ENCODE measurements at places on chromosomes 1 and 21.

DNA sequence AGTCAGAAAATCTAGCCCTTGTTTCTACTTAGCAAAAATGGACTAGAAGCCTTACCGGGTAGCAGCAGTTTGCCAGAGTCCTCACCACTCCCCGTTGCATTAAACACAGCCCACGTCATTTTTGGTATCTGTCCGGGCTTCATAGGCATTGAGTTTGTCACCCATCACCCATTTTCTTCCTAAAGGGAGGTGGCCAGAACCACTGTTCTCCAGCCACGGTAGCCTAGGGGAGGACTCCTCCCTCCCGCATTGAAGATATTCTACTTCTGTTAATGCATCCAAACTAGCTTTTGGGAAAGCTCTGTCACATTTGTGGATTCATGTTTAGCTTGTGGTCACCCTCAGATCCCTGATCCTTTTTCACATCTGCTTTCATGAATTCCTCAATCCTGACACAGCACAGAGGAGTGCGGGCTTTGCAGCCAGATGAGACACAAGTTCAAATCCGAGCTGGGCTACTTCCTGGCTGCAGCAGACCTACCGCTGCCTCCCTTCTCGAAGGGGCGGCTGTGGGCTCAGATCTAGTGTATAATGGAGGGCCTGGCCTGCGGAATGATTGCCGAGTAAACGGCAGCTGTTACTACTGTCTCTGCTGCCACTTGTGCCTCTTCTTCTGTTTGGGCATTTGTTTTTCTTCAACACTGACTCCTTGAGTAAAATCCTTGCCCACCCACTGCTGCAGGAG is 63.2 kb upstream of the EFHD2 start:
- DNase-seq: no peak

GRCh38 chr21:37176716-37177115 is 90.4 kb downstream of the VPS26C start:
- no peak for DNase-seq

DNA sequence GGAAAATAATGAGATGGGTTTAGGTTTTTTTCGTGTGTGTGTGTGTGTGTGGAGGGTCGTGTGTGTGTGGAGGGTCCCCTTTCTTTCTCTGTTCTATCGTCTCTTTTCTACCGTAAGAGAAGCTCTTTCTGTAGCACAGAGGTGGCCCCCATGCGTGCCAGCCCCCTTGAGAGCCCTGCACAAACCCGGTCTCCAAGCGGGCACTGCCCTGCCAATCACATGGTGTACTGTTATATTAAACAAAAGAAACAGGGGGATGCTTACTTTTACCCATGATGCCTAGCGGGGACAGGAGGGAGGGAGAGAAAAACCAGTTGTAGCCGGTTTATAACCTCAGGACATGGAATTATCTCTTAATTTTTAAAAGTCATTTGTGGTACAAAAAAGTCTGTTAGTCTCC is 41.0 kb downstream of the GATAD2B start:
- peak; percentile 25 for DNase-seq

DNA sequence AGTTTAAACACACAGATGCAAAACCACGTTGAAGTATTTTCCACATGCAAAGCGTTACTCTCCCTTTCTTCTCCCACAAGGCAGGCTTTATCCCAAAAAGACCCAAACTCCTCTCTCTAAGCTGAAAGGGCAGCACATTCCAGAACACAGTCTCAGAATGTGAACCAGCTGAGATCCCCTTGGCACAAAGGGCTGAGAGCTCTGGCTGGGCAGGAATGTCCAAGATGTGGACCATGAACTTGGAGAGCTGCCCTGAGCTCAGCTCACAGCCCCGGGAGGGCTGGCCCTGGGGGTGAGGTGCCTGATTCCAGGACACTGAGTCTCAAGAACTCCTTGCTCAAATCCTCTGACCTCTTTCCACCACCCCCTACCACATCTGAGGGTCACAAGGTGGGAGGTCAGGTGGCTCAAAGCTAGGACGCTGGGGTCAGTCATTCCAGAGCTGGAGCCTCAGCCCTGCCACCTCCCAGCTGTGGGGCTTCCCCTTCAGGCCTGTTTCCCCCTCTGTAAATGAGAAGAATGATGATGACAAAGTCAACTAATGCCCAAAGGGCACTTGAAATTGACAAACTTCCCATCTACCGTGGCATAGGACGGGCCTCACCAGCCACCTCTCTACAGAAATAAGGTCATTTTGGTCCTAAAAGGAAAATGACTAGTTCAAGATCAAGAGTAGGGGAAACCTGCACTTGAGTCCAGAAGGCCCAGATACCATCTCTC is 11.5 kb downstream of the ALDH4A1 start:
- no peak for DNase-seq

GRCh38 chr1:204837440-204838084 is 33.1 kb upstream of the NFASC start:
- DNase-seq: peak; percentile 8

DNA sequence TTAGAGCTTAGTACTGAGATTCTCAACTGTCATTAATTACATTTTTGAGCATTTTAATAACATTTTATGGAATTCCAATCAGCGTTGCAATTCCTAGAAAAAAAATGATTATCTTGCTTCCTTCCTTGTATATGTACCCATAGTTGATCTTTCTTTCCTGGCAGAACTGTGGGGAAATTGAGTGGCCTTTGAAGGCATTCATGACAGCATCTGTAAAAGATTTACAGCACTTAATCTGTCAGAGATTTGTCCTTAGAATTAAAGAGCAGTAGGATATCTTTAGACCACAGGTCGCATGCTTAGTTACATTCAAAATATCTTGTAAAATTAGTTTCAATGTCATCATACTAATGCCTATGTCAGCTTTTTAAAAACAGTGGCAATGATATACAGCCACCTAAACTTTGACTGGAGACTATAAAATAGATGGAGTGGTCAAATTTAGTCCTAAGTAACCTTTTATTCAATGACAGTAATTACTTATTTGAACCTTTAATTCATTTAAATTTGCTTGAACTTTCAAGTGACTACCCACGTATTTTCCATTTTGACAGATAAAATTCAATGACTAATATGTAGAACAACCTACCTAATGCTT is 692.0 kb downstream of the NCAM2 start:
- no peak for DNase-seq

GRCh38 chr1:14015917-14016316 is 315.9 kb downstream of the PRDM2 start:
- no peak for DNase-seq

GRCh38 chr1:36178471-36179219 is 22.7 kb downstream of the MAP7D1 start:
- DNase-seq: no peak

- DNase-seq: no peak
Observed at GRCh38 chr1:97621955-97622354, 298.9 kb downstream of the DPYD start.

GRCh38 chr21:34989337-34990151 is 59.6 kb downstream of the RUNX1 start:
- no peak for DNase-seq

DNA sequence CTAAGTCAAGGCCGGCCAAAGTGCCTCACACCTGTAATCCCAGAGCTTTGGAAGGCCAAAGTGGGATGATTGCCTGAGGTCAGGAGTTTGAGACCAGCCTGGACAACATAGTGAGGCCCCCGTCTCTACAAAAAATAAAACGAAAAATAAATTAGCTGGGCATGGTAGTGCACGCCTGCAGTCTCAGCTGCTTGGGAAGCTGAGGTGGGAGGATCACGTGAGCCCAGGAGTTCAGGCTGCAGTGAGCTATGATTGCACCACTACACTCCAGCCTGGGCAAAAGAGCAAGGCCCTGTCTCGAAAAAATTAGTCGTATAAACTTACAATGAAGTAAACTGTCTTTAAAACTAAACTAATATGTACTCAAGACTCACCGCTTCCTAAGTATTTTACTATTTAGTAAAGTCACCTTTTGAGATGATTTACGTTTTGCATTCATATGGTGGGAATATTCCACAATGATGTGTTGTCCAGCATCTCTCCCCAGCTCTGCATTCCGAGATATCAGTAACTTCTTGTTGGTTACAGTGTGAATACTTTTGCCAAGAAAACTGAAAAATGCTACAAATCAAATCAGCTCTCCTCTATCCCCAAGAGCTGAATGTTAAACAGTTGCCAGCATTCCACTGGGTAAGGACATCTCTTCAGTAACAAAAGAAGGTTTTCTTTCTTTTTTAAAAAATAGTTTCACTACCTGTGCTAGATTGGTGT is 84.9 kb upstream of the C21orf91 start:
- DNase-seq: no peak

DNA sequence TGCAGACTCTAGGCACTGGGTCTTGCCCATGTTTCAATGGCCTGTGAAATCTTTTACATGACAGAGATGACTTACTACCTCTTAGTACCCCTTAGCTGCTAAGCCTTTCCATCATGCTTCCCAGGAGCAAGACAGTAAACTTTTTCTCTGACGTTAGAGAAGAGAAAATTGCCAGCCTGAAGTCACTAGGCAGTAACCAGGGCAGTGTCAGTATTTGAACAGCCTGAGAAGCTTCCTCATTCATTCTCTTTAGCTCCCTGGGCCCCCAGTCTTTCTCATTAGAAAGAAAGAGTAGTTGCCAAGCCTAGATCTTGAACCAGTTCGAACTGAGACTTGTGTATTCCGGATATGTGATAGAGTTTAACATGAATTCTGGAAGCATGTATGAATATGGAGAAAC is 99.2 kb downstream of the ERG start:
- DNase-seq: no peak

- DNase-seq: no peak
Observed at GRCh38 chr1:8382051-8382505, 64.2 kb downstream of the SLC45A1 start.

DNA sequence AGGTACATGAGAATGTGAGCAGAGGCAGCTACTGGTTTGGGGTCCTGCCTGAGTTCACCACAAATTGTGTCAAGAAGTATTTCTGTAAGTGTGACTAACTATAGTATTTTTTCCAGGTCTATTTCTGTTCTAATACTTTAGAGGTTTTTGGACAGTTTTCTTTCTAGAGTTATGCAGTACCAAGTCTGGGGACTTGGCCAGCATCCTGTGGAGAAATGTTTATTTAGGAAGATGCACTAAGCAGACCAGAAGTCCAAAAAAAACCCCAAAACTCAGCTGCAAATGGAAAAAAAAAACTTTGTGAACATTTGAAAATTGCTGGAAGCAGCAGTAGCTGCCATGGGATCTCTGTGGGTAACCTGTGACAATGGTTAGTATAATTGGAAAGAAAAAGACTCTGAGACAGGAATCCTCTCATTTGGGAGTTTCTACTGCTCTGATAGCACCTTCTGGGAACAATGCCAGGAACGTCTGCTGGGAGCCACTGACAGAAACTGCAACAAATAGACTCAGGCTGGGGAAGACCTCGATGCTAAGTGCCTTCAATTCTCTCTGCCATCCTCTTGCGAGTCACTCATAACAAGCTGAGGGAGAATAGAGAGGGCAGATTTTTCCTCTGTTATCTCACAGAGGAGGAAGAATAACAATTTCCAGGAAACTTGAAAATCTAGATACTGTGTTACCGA is 37.6 kb downstream of the OR10R2 start:
- DNase-seq: no peak

GRCh38 chr1:37169241-37169640 is 134.9 kb upstream of the GRIK3 start:
- no peak for DNase-seq

DNA sequence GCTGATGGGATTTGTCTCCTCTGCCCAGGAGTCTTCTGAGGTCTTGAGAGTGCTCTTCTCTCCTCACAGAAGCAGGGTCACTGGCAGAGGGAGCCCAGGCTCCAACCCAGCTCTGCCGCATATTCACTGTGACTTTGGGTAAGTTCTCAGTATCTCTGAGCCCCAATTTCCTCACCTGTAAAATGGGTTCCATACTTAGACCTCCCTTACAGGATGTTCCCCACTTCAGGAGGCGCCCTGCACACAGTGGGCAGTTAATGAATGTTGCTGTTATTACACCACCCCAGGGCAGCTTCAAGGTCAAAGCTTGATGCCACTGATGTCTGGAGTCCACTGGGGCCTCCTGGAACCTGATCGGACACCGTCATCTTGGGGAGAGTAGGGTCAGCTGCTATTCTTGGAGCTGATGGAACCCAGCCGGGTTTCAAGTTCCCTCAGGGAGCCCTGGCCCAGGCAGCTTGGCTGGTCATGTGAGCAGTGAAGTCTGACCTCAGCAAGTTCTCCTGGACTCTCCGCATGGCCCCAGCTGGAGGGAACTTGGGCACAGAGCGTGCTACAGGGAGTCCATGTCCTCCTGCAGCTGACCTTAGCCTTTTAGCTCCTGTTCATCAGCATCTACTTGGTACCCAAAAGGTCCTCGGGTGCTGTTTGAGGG is 21.8 kb downstream of the COA7 start:
- no peak for DNase-seq

Data from skeletal muscle cell (primary cell).